ENCODE measurements at places on chromosomes 2 and 18. TPM values are rescaled to one million over a fixed set of nuclear protein-coding genes. Genes with fewer than 3 reads are reported as not detected.

The VPS4B gene
- 33.0 TPM for total RNA-seq

The CCDC178 gene
- total RNA-seq = 2.1 TPM

DNA sequence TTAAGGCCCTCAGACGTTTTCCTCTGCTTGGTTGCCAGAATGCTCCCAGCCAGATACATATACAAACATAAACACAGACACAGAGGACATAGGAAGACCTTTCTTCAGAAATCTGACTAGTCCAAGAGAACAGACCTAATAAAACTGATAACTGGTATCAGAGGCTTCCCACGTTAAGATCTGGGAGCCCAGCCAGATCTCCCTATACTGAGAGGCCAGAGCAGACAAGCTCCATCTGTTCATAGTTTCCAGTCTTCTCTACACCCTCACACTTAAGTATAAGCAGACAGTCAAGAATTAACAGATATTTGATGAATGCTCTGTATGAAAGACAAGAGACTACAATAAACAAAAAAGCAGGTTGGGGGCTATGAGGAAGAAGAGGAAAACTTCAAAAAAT lies 240.5 kb upstream of the CHAC2 start:
- no peaks in the 10 kb centered on the region for H3K27me3 ChIP-seq
- H3K36me3 ChIP-seq = no peaks in the 10 kb centered on the region
- no peak overlapping the region for H3K4me3 ChIP-seq

- H3K27me3 ChIP-seq = no peaks in the 10 kb centered on the region
- no peaks in the 10 kb centered on the region for H3K4me1 ChIP-seq
- ATAC-seq = no peak
- no peak overlapping the region for H3K4me3 ChIP-seq
Measured at GRCh38 chr2:48633143-48633542, 15.5 kb downstream of the GTF2A1L start.

- no peaks in the 10 kb centered on the region for H3K27me3 ChIP-seq
- no peak for ATAC-seq
- no peak overlapping the region for H3K4me3 ChIP-seq
Measured at GRCh38 chr2:23367760-23368159, 17.2 kb upstream of the KLHL29 start.

- no peak overlapping the region for H3K4me3 ChIP-seq
- H3K4me1 ChIP-seq = no peaks in the 10 kb centered on the region
- no peak for ATAC-seq
- H3K36me3 ChIP-seq = no peaks in the 10 kb centered on the region
- no peak overlapping the region for H3K27ac ChIP-seq
Measured at GRCh38 chr18:79772108-79772864, 25.5 kb upstream of the KCNG2 start.

- H3K4me3 ChIP-seq = peak overlapping the region; percentile 47
- peak overlapping the region; percentile 77 for H3K27ac ChIP-seq
- peak; percentile 54 for ATAC-seq
- no peaks in the 10 kb centered on the region for H3K27me3 ChIP-seq
- H3K36me3 ChIP-seq = no peaks in the 10 kb centered on the region
Measured at GRCh38 chr18:75167759-75168618, 41.0 kb downstream of the PTGR3 start.

- no peak for ATAC-seq
- H3K36me3 ChIP-seq = no peaks in the 10 kb centered on the region
- H3K27ac ChIP-seq = no peak overlapping the region
- no peaks in the 10 kb centered on the region for H3K27me3 ChIP-seq
- no peak overlapping the region for H3K4me3 ChIP-seq
Measured at GRCh38 chr2:227006189-227006897, 157.7 kb downstream of the COL4A4 start.

Measured in gastroesophageal sphincter (tissue), 4 donors.